ENCODE measurements at places on chromosomes 5 and 9.

- no peak for DNase-seq
Measured at GRCh38 chr5:32538031-32538547, 47.3 kb upstream of the SUB1 start.

GRCh38 chr9:31637265-31637664 lies 747.2 kb upstream of the ACO1 start:
- DNase-seq, result no peak

- no peak for DNase-seq
Measured at GRCh38 chr9:73916016-73916673, 581.0 kb upstream of the RORB start.

DNA sequence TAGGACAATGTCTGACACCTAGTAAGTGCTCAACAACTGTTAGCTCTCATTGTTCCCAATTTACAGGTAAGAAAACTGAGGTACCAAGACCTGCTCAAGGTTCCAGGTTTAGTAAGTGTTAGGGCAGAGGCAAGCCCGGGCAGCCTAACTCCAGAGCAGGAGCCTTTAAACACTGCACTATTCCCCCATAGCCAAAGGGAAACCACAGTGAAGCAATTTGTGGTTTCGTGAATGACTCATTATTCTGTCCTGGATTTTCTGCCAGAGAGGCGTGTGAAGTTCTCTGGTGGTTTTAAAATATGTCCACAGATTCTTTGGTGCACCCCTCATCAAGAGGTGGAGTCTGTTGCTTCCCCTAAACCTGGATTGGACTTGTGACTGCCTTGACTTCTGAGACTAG lies 1.0 kb upstream of the MCC start:
- DNase-seq, result no peak

GRCh38 chr5:51908215-51908614 lies 525.0 kb downstream of the ISL1 start:
- DNase-seq, result no peak

DNA sequence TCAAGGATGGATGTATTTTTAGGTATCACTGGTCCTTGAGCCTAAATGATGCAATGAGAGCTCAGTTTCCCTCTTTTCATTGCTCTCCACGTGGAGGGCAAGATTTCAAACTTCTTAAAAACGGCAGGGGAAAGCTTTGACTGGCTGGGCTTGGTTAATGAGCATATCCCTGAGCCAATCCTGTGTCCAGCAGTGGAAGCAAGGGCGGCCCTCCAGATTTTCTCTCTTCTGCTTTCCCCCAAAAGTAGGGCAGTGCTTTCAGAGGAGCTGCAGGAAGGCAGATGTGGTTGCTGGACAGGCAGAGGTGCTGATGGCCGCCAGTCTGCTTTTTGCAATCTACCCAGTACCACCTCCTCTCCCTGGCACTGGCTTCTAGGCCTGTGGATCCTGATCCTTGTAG lies 30.0 kb upstream of the TBC1D2 start:
- no peak for DNase-seq

- no peak for DNase-seq
Measured at GRCh38 chr9:14341437-14342122, 27.6 kb upstream of the NFIB start.

- DNase-seq, result no peak
Measured at GRCh38 chr9:5957166-5957565, 58.3 kb downstream of the RANBP6 start.

- no peak for DNase-seq
Measured at GRCh38 chr9:130254747-130255630, 10.6 kb upstream of the HMCN2 start.

All from activated CD8-positive, alpha-beta memory T cell treated with anti-CD3 and anti-CD28 coated beads for 1 hour (primary cell).